ENCODE measurements at places on chromosomes 7 and 10.

GRCh38 chr10:6089334-6090219, 743 bp downstream of the RBM17 start:
- no peak for DNase-seq

- DNase-seq: no peak
These were observed 107.5 kb upstream of the AKR1E2 start for GRCh38 chr10:4718544-4718943.

DNA sequence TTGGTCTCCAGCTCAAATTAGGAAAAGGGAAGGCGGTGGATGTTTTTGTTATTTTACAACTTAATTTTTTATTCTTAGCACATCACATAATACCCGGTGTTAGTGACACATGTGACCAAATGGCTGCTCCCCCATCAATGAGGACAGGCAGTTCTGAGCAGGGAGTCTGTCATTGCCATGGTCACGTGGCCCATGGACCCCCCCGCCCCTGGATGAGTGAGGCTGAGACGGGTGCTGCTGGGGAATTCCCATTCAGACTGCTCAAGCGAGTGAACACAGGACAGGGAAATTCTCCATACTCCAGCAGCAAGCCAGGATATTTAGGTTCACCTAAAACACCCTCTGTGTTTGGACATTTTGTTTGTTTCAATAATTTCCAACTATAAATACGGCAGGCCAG, 34.7 kb upstream of the SLC35B4 start:
- DNase-seq: no peak

DNA sequence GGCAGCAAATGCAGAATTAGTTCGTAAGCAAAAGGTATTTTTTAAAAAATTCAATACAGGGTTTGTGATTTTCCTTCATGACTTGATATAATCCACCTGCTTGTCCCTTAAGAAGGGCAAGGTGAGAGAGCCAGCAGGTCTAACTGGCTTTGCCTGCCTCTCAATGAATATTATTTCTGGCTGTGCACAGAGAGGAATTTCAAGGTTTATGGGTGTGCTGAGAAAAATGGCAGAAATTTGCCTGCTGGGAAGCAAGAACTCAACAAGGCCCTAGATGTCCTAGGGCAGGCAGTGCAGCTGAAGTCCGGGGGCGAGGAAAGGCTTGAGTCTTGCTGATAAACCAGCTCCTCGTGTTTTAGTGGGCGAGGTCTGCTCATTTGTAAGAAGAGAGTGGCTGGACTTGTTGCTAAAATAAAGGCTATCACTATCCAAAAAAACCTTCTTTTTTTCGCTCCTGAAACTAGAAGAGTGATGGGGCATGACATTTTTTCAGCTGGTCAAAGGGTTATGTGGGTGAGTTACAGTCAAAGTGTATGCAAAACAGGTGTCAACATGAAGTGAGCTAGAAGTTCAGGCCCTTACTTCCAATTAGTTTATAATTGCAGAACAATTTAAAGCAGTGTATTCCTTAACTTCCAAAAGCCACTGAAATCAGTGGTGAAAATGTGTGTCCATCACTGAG, 385.8 kb upstream of the KLF6 start:
- DNase-seq: no peak
